ENCODE measurements at places on chromosomes 3 and 15. TPM values are rescaled to one million over a fixed set of nuclear protein-coding genes. Genes with fewer than 3 reads are reported as not detected.

GPR27 gene
- 0.70 TPM for total RNA-seq

GOLGA8T gene
- 0.15 TPM for total RNA-seq

NEK11 gene
- total RNA-seq, result 5.3 TPM

SLC25A20 gene
- total RNA-seq, result 43.0 TPM

WWTR1 gene
- total RNA-seq, result 27.2 TPM

ARHGEF26 gene
- total RNA-seq, result 3.3 TPM

DCP1A gene
- 17.5 TPM for total RNA-seq

ACAD11 gene
- total RNA-seq, result 9.2 TPM

GRCh38 chr15:41990243-41990605 lies 17.9 kb upstream of the EHD4 start:
- DNase-seq, result no peak

GRCh38 chr3:98291332-98291957 lies 9.1 kb downstream of the OR5H2 start:
- no peak for DNase-seq

DNA sequence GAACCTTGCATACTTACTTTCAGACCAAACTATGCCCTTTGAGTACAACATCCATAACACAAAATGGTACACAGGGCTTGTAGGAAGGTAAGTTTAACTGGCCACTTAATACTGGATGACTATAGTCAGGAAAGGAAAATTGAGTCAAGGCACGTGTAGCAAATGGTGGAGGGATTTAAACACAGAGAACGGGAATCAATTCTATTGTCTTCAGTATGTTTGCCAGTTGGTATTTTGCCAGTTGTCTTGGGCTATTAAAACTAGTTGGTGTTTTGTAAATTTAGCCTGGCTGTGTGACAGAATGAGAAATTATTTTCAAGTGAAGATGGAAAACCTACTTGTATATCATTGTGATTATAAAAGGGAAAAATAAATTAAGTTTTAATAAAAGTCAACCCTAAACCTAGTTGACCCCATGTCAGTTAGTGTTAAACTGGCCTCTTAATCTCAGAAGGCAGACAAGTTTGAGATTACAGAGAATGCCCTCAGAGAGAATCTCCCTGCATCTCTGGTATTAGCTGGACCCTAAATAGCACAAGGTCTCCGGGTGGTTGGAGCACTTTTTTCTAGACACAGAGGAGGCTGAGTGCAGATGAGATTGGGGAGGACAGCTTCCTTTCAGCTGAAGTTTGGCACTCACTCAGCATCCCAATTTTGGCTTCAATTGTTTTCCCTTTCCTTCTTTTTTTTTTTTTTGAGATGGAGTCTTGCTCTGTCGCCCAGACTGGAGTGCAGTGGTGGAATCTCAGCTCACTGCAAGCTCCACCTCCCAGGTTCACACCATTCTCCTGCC lies 91.2 kb downstream of the MB21D2 start:
- DNase-seq, result no peak

DNA sequence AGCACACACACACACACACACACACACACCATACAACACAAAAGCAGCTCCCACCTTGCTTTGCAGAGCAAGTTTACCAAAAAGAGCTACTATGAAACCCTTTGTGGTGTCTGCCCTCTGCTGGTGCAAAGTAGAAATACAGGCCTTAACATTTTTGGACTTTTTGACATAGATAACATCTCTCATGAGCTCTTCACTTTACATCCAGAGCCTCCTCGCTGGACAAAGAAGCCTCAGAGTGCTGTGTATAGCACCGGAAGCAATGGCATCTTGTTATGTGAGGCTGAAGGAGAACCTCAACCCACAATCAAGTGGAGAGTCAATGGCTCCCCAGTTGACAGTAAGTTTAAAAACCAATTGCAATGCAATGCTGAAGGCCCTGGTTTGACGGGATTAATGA lies 157.9 kb downstream of the CHL1 start:
- DNase-seq, result no peak

- no peak for DNase-seq
Observed at GRCh38 chr3:40800343-40800742, 275.6 kb downstream of the ZNF621 start.

DNA sequence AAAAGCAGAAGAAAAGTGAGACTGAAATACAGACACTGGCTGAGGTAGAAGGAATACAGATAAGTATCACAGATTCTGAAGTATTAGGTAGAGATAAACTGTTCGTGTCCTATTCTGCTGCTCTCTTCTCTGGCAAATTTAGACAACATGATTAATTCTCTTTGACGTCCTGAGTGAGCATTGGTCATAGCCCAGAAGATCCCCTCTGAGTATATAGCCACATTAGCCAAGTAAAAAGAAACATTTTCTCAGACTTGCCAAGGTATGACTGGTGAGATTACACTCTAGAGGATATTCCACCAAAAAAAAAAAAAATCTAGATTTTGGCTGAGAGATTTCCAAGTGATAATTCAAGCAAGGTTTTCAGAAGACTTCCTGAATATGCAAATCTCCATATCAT lies 111.4 kb upstream of the ALCAM start:
- no peak for DNase-seq

GRCh38 chr3:146343551-146343950 lies 92.6 kb upstream of the PLSCR4 start:
- DNase-seq, result no peak

DNA sequence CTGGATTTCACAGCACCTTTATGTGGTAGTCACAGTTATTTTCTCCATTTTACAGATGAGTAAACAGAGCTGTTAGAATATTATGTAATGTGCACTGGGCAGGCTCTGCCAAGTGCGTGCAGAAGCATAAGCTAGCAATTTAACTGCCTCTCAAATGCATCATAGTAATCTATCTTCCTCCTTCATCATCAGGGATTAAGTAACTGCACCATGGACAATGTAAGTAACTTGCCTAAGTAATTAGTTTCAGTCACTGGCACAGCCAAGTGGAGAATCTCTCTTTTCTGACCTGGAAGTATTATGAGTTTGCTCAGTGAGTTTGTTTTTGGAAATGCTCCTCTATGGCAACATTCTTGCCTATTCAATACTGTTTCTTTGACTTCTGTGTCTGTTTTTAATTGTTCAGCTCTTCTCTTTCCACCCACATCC lies 260.5 kb downstream of the PTPRG start:
- DNase-seq, result no peak

GRCh38 chr3:112374333-112374734 lies 41.4 kb downstream of the CD200 start:
- no peak for DNase-seq

DNA sequence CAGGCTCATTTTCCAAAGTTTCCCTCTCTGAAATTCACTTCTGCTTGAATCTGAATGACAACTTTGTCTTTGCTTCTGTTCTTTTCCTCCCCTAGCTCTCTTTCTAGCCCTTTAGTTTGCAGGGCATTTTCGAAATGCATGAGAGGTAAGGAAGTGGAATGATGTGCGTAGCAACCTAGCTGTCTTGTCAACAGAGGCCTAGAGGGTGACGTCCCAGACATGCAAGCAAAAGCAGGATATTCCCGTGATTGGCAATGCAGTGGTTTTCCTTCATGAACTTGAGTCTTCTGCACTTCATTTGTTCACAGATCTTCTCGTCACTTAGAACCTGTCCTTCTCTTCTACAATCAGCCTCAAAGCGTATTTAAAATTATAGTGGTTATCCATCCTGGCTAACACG lies 51.9 kb upstream of the PPP4R2 start:
- DNase-seq, result no peak

DNA sequence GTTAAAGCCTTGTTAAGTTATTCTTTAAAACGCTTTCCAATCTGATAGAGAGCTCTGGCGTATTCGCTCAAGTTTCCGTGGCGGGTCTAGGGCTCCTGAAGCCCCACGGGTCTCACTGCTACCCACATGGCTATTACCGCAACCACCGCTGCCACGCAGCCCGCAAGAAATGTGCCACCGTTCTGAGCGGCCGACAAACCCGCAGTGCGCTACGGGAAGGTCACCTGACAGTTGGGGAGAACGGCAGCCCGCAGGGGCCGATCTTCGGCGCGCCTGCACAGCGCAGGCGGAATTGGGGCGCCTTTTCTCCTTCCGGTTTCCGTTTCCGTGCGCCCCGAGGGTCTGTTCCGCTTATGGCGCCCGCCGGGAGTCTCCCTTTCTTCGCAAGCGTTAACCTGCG lies 76.6 kb upstream of the SNRPN start:
- DNase-seq, result no peak

DNA sequence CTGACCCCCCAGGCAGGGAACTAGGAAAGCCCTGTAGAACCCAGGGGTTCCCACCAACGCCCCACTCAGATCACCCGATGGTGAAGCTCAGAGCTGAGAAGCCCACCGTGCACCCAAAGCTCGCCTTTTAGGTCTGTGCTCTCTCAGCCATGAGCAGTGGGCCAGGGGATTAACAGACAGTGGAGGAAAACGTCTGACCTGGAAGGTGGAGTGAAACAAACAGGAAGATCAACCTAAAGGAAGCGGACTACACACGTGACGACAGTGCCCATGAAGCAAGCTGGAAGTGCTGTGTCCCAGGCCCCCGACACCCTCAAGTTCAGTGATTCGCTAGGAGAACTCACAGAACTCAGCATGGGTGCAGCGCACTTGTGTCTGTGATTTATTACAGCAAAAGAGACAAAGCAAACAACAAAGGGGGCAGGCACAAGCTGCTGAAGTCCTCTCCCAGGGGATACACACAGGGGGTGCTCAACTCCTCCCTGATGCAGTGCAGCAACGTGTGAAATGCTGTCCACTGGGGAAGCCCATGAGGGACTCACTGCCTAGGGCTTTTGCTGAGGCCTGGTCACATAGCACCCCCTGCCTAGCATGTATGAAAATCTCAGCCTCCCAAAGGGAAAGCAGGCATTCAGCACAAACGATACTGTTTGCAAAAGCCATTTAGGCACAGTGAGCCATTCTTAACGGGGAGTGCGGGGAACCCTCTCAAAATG lies 43.5 kb downstream of the CFAP92 start:
- DNase-seq, result no peak

DNA sequence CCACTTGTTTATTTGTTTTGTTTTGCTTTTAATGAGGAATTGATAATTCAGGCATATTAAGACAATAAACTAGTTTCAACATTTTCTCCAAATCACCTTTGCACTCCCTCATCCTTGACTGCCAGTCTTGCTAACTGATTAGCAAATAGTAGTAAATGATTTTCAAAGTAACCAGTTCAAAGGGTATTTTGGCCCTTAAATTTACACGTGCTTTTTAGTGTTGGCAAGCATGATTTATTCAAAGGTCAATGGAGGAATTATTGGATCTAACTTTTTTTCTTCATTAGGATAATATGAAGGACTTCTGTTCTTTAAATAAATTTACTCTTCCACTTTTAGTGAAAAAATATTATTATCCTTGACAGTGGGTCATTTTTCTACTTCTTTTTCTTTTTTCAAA lies 53.8 kb downstream of the BCHE start:
- no peak for DNase-seq

DNA sequence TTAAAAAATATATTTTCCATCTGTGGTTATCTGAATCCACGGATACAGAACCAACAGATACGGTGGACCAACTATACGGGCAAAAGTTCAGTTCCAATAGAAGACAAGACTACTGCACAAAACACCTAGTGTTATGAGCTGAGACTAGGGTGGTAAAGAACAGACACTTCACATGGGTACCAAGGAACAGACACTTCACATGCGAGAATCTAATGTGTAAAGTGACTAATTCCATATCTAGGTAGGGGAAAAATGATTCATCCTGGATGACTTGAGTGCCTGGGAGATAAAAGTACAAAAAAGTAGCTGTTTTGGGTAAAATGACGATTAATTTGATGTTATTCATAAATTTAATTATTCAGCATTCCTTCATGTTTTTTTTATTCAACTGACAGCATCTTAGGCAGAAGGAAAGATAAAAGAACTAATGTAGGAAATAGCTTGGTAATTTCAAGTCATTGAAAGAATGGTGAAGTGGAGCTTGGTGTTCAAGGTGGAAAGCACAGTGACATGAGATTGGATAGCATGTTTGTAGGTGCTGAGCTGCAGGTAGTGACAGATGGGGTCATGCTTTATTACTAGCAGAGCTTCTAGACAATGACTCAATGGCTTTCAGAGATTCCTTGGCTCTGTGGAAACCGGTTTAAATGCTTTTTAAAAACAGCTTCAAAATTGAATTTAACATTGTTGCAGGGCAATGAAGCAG lies 5.2 kb downstream of the CD200 start:
- DNase-seq, result no peak

DNA sequence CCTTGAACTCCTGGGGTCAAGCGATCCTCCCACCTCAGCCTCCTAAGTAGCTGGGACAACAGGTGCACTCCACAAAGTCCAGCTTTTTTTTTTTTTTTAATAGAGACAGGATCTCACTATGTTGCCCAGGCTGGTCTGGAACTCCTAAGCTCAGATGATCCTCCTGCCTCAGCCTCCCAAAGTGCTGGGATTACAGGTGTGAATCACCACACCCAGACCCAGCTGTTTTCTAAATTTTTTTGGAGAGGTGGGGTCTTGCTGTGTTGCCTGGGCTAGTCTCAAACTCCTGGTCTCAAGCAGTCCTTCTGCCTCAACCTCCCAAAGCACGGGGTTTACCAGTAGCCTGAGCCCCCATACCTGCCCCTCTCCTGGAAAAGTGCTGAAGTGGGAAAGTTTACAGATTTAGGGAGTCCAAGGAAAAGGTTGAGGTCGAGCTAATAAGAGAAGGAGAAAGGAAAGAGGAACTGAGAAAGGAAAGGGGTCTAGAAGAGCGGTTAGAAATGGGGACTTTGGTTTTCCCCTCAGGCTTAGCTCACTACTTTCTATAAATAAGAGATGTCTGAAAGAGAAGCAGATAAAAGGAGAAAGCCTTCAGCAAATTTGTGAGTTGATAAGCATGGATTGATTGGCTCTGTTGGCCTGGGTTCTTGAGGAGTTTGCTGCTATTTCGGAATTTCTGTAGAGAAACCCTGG lies 23.6 kb downstream of the UBE2E1 start:
- no peak for DNase-seq

DNA sequence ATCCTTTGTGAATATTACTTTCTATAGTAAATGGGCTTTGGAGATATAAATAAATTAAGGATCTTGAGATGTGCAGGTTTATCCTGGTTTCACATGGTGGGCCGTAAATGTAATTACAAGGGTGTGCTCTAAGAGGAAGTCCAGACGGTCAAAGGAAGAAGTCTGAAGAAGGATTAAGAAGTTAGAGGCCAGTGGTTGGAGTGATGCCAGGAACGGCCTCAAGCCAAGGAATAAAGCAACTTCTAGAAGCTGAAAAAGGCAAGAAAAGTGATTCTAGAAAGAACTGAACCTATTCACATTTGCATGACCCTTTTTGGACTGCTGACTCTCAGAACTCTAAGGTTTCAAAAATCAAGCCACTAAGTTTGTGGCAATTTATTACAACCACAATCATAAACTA lies 981.3 kb upstream of the ALCAM start:
- DNase-seq, result no peak

- no peak for DNase-seq
Observed at GRCh38 chr3:89000886-89001285, 106.5 kb upstream of the EPHA3 start.

DNA sequence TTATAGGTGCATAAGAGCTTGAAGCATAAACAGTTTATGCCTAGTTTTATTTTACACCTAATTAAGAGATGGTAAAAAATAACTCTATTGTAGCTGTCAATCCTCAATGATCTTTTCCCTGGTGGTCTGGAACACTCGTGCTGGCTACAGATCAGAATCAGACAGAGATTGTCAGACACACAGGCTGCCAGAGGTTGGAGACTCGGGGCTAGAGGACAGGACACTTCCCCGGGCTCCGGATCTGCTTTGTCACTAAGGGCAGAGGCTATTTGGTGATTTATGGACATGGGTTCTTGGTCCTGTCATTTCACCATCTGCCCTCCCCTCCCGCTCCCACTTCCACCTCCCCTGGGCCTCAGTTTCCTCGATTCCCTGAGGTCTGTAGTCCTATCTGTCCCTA lies 16.5 kb upstream of the FAM174B start:
- no peak for DNase-seq

GRCh38 chr3:45647148-45647619 lies 42.0 kb upstream of the SACM1L start:
- no peak for DNase-seq

GRCh38 chr3:38459499-38460048 lies 5.9 kb downstream of the ACVR2B start:
- no peak for DNase-seq

All from left colon (tissue), 2 donors.